ENCODE measurements at places on chromosomes 16 and 17. TPM values are rescaled to one million over a fixed set of nuclear protein-coding genes. Genes with fewer than 3 reads are reported as not detected.

DNA sequence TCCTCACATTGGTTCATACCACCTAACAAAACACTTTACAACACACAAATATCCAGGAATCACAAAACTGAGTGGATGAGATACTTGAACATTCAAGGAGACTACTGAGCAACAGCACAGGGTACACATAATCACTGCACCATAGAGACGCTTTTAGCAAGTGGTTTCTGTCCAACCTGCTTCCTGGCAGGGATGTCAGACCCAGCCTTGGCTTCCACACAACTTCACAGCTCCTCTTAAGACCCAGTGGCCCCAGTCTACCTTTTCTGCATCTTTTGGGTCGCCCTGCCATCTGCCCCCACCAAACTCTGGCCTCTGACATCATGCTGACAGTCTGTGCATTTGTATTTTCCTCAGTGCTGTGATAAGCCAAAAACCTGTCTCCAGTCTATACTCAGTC lies 5.9 kb upstream of the CORO6 start:
- no peak for DNase-seq

- DNase-seq, result no peak
Observed at GRCh38 chr17:74605361-74605760, 13.3 kb upstream of the CD300LD start.

- DNase-seq, result peak; percentile 83
Observed at GRCh38 chr17:68627956-68628575, 26.9 kb upstream of the FAM20A start.

- no peak for DNase-seq
Observed at GRCh38 chr16:68113059-68113761, 28.0 kb downstream of the NFATC3 start.

KRT9 gene
- not detected for total RNA-seq

DNA sequence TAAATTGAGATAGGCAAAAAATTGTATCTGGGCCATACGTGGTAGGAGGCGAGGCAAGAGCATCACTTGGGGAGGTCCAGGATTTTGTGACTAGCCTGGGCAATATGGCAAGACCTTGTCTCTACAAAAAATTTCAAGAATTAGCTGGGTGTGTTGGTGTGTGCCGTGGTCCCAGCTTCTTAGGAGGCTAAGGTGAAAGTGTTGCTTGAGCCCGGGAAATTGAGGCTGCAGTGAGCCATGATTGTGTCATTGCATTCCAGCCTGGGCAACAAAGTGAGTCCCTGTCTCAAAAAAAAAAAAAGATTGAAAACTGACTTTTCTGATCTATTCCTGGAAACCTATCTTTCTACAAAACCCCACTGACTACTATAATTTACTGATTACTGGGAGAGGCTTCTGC lies 26.7 kb downstream of the CDK12 start:
- no peak for DNase-seq

DNA sequence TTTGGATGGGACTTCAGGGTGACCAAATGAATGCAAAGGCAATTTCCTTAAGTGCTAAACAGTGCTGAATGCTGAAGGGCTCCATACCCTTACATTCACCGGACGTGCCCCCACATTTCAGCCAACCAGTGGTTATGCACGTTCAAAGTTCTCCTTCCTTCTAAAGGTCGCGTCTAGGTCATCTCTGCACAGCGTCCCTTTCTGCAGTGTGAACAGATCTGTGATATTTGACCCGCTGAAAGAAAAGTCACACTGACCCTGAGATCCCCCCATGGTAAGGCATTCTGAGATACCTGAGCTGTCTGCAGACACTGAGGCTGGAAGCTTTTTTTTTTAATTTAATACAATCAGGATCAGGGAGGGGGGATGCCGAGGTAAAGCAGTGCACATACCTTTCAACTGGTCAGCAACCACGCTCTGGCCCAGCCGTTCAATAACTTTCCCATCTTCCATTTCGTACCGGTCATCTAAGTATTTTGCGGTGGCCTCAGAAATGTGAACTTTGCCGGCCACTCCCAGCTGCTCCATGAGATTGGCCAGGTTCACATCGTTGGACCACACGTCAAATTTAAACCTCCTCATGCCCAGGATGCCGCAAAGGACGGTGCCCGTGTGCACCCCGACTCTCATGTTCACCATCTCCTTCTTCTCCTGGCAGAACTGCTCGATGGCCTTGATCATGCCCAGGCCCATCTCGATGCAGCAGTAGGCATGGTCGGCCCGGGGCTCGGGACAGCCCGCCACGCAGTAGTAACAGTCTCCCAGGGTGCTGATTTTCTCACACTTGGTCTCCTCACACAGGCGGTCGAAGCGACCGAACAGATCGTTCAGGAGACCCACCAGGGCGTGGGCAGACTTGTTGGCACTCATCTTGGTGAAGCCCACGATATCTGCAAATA lies 2.6 kb downstream of the ADCY9 start:
- no peak for DNase-seq

- DNase-seq, result no peak
Observed at GRCh38 chr16:87918338-87918737, 18.0 kb downstream of the CA5A start.

DNA sequence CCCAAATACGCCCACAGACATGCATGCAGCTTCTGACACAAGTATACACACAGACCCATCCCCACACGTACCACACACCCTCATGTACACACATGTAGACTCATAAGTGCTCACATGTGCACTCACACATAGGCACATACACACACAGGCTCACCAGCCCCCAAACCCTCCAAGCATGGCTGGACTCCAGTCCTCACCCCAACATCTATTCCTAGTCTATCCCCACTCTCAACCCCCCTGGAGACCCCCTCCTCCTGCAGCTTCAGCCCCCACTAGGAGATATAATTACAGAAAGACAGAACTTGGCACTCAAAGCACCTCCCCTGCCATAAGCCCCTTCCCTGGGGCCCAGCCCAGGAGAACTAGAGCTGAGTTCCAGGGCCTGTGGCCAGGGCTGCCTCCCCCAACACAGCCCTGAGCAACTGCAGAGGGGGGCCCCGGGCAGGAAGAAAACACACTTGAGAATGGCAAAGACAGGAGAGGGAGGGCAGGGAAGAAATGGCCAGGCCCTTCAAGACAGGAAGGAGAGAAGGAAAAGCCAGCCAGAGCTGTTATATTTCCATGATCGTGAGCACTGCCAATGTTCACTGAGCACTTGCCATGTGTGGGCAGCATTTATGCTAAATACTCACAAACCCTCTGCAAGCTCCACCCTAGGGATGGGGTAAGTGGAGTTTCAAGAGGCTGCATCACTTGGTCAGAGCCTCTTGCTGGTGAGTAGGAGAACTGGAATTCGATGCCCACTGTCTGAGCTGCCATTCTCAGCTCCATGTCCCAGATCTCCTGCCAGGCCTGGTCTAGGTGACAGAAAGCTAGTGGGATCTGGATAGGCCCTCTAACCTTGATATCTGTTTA lies 224.5 kb downstream of the ZNF423 start:
- DNase-seq, result no peak

CD300LF gene
- not detected for total RNA-seq

ALDH3A1 gene
- total RNA-seq, result 20.0 TPM

ATF7IP2 gene
- total RNA-seq, result 0.41 TPM

- DNase-seq, result no peak
Observed at GRCh38 chr17:32713081-32713480, 163.8 kb downstream of the MYO1D start.

ZSCAN10 gene
- not detected for total RNA-seq

DNA sequence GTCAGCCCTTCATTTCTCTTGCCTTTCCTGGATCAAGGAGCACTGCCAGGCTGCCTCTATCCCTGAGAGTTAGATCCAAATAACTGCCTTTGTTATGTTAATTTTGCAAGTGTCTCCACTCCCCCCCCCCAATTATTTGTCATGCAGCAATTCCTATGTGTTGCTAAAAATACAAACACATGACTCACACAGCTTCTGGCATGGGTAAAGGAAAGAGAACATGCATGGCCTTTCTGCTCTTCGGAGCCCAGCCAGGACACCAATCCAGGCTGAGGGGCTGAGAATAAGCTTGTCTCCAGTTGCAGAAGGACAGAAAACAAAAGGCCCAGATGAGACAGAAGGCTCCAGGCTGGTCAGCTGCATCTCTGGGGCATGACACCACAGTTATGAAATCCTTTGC lies 148.0 kb upstream of the TNRC6C start:
- DNase-seq, result no peak

DNA sequence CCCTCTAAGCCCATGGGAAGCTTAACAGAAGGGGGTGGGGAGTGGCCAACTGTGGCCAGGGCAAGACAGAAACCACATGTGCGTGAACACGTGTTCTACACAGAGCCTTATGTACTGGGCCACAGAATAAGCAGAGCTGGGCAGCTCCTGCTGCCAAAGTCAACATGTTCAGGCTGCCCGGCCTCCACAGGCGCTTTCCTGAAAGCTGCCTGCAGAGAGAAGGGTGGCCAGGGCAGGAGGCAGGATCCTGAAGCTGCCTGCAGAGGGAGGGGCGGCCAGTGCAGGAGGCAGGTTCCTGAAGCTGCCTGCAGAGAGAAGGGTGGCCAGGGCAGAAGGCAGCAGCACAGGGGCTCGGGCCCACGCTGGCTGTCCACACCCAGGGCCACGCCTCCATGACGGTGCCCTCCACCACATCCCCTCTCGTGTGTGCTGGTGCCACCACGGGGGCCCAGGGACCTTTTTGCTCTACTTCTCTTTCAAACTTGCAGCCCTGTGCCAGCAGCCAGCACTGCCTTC lies 79.5 kb downstream of the ANKRD11 start:
- DNase-seq, result peak; percentile 48

PIMREG gene
- total RNA-seq, result 111 TPM

- DNase-seq, result no peak
Observed at GRCh38 chr17:4987767-4988567, 492 bp upstream of the CAMTA2 start.

GRCh38 chr16:74582970-74583369 lies 23.9 kb downstream of the GLG1 start:
- no peak for DNase-seq

OR1F1 gene
- not detected for total RNA-seq

Data from HT-29 (cell line).